Head of caudate nucleus (tissue), 42 donors: ENCODE measurements at places on chromosomes 11 and 22.
A peak's percentile ranks its signal among the peaks of the same experiment; 100 is the strongest.

DNA sequence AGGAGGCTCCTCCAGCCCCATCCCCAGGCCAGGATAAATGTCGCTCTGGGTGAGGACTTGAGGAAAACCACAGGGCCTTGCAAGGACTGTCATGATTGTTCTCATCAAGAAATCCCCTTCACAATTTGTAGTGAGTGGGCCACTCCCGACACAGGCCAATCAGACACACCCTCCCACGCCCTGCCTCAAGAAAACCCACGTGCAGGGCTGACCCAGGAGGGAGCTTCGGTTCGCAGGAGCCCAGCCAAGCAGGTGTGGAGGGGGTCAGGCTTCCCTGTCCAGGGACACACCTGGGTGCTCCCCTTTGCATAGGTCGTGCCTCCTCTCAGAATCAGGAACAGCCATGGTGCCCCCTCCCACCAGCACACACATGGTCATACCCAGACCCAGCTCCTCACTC lies 43.2 kb downstream of the SHANK2 start:
- DNase-seq: no peak

- DNase-seq: no peak
These were observed 21.5 kb downstream of the LRP4 start for GRCh38 chr11:46896719-46897406.

DNA sequence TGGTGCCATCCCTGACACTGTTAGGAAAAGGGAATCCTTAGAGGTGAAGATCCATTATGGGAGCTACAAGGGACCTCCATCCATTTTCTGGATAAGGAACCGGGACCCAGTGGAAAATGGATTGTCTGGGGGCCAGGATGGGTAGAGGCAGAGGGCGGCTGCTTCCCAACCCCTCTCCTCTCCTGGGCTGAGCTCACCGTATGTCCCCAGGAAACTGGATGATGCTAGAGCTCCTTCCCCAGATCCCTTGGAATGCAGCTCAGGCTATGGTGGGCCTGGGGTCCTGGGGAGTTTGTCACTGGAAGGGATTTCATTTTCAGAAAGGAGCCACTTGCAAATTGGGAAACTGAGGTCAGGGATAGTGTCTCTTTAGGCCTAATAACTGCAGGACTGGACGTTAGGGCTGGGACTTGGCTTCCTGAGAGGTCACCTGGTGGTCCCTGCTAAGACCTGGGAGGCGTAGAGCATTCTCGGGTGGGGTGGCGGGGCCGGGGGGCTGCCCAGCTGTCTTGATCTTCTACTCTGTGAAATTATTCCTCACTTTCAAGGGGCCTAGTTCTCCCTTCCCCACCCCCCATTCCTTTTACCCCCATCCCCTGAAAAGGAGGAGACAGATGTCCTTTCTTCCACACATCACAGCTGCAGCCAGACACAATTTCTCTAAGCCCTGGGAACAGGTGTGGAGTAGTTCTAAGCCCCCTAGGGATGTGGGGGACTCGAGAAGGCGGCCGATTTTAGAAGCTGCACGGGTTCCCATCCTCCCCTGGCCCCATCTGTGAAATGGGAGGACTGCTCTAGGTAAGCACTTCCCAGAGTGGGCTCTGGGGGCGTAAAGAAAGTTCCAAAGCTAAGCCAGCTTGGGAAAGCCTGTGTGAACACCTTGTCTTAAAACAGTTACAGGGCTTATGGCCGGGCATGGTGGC lies 99.8 kb downstream of the PKNOX2 start:
- no peak for DNase-seq

DNA sequence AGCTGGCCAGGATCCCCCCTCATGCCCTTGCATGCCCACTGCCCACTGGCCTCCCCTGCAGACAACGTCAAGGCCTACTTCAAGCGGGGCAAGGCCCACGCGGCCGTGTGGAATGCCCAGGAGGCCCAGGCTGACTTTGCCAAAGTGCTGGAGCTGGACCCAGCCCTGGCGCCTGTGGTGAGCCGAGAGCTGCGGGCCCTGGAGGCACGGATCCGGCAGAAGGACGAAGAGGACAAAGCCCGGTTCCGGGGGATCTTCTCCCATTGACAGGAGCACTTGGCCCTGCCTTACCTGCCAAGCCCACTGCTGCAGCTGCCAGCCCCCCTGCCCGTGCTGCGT lies 7.9 kb downstream of the AIP start:
- no peak for DNase-seq

GRCh38 chr11:93984196-93984567 lies 37.0 kb upstream of the HEPHL1 start:
- no peak for DNase-seq

GRCh38 chr11:111378861-111379601 lies at the start of gene POU2AF1:
TSS of gene POU2AF1 (minus strand) at chr11:111379275. CDS start at chr11:111379177, 98 bp downstream.
- no peak for DNase-seq

- DNase-seq: peak; percentile 62
These were observed 46.5 kb downstream of the PDE2A start for GRCh38 chr11:72627594-72628281.

DNA sequence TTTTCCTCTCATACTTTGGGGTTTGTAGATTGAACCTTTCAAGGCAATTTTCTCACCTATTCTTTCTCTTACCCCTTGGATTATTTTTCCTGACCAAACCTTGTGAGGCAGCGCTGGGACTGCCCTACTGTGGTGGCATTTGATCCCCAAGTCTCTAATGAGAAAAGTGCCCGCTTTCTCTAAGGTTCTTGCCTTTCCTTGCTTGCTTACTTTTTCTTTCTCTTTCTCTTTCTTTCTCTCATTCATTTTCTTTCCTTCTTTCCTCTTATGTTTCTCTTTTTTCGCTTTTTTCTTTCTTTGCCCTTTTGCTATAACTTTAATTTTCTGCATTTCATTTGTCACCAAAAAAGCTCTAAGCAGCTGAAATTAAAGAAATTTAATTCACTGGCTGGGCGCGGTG lies 40.7 kb upstream of the ADSL start:
- no peak for DNase-seq

DNA sequence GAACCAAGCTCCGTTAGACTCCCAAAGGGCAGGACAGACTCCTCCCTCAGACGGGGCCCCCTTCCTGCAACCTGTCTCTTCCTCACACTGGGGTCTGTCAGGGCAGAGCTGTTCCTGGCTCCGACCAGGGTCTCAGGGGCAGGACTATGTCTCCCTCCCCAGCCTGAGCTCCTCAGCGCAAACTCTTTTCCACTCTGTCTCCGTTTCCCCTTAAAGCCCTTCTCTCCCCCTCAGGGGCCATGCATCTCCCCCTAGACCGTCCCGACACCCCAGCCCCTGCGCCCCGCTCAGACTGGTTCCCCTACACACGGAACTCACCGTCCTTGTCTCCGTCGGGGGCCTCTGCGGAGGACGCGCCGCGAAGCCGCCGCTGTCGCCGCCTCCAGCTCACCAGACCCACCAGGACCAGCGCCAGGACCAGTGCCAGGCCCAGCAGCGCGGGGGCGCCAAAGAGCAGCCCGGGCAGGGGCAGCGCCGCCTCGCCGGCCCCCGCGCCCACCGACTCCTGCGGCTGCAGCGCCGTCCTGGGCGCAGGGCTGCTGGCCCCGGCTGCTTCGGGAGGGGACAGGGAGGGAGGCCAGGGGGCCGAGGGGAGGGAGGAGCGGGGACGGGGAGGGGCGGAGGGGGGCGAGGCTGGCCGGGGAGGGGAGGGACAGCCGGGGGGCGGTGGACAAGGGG lies 684 bp downstream of the TNFRSF13C start:
- DNase-seq: peak; percentile 46

DNA sequence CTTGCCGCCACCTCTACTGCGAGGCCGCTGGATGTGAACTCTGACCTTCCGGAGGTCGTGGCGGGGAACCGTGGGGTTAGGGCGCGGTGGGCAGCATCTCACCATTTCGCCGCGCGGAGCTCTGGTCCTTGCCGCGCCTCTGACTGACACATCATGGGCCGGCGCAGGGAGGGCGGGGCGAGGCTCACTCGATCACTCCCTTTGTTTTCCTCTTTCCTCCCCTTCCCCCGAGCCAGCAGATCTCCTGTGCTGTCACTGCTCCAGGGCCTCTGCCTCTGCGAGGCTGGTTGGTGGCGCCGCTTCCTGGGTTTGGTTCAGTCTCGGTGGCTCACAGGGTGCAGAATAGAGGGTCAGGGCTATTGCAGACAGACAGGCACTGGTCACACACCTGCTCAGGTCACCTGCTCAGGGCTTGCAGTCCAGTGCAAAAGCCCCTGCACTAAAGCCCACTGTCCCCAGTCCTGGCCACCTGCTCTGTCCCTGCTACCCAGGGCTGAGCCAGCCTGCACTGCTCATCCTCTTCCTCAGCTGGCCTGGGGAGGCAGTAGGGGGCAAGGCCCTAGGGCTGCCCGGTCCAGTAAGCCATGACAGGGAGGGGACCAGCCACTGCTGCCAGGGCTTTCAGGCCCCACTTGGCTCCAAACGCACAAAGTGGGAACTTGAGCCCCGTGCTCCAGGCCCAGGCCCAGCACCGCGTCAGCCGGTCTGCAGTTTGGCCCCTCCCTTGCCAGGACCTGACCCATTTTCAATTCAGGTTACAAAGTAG lies 36.2 kb downstream of the PISD start:
- peak; percentile 74 for DNase-seq

GRCh38 chr11:62931499-62932278 lies 10.5 kb upstream of the CHRM1 start:
- DNase-seq: no peak

GRCh38 chr11:75481223-75481921 lies 44.4 kb downstream of the GDPD5 start:
- no peak for DNase-seq

- no peak for DNase-seq
These were observed 311.3 kb downstream of the LUZP2 start for GRCh38 chr11:24808173-24808572.

GRCh38 chr11:119584193-119585042 lies 144.6 kb downstream of the NECTIN1 start:
- DNase-seq: peak; percentile 38
